ENCODE measurements at places on chromosomes 6 and 20.

DNA sequence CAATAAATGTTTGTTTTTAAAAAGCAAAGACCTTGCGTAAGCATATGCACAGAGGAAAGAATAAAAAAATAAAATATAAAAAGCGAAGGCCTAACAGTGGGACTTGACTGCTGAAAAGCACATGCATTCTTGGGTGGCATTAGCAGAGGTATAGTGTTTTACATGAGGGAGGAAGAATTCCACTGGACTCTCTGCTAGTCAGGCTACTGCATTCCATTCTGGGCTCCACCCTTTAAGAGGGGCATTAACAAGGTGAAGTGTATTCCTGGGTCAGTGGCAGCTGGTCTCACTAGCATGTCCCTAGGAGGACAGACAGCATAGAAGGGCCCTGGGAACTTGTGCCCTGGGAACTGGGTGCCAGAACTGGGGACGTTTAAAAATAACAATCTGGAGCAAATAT lies 134.1 kb downstream of the SOBP start:
- no peak for DNase-seq

DNA sequence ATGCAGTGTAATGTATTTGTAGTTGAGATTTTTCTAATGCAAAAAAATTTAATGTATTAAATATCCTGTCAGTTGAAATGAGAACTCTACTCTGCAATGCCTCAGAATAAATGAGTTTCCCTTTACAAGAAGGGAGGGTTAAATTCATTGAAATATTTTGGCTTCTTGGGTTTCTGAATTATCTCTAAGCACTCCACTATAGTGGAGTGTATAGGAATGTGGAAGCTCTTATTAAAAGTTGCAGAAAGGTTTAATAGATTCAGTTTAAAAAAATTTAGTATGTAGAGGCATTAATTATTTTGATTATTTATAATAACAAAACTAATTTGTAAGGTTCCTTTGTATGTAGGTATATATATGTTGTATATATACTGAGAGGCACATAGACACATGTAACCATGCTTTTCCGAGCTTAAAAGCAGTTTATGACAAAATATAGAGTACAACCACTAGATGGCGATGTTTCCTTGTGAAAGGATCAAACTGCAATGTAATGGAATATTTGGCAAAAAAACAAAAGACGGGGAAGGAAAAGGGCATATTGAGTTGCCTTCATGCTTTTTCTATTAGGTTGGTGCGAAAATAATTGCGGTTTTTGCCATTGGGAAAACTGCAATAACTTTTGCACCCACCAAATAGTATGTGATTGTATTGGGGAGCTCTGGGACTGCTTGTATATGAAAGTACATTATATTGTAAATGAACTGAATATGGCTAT lies 144.2 kb downstream of the MYO6 start:
- DNase-seq: no peak

GRCh38 chr20:48339190-48339985 lies 488.4 kb downstream of the PREX1 start:
- no peak for DNase-seq

DNA sequence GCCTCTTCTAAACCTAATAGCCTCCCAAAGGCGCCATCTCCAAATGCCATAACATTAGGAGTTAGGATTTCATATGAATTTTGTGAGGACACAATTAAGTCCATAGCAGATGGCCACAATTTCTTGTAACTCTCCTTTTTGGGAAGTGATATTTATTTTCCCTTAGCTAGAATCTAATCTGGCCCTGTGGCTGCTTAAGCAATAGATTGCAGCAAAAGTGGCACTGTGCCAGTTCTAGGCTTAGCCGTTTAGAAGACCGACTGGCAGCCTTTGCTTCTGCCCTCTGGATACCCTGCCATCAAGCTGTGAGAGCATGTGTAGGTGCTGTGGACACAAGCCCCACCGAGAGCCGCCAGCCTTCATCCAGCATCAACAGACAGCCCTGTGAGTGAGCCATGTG lies 15.9 kb upstream of the ADGB start:
- no peak for DNase-seq

DNA sequence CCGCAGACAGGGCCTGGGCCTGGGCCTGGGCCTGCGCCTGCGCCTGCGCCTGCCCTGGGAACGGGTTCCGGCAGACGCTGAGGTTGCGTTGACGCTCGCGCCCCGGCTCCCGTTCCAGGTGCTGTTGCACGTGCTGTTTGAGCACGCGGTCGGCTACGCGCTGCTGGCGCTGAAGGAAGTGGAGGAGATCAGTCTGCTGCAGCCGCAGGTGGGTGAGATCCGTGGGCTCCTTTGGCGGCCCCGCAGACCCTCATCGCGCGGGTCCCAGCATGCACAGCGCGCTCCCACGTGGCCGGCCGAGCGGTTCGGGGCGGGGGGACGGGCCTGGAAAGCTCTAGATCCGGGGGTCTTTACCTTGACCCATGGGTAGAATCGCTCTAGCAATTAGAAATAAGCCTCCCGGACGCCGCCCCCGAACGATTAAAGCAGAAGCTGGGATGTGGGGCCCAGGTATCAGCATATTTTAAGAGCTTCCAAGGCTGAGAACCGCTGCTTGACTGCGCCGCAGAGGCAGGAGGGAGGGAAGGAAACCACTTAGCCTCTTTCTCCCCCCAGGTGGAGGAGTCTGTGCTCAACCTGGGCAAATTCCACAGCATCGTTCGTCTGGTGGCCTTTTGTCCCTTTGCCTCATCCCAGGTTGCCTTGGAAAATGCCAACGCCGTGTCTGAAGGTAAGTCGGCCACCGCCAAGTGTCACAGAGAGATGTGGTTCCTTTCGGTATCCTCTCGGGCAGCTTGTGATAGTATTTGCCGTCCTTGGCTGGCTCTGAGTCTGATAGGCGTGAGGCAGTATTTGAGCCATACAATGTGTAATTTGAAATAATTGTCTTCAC lies 508 bp downstream of the NOP56 start:
- DNase-seq: no peak

GRCh38 chr6:149254253-149254652 lies 63.3 kb upstream of the TAB2 start:
- DNase-seq: no peak

DNA sequence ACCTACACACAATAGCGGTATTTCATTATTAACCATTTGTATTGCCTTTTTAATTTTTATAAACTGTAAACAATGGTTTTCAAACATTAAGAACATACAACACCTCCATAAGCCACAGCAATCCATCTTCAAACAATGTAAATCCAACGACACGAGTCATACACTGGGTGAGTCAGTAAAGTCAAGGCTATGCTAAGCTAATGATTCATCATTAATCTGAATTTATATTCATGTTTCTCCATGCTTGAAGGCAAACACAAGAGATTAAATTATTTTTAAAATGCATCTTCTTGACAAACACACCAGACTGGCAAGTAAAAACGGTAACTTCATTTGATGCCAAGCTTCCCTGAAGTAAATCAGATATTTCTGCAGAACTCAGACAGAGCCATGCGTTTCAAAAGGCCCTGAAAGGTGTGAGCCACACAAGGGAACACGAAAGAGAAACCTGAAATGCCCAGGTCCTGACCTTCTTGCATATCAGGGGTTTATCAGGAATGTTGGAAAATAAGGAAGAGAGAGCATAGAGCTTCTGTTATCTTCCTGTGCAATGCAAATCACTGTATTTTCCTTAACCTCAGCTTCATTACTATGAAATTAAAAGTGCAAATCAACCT lies 162.5 kb downstream of the ALDH8A1 start:
- no peak for DNase-seq

GRCh38 chr6:15996030-15996429 lies 132.9 kb upstream of the MYLIP start:
- DNase-seq: no peak

GRCh38 chr6:139490482-139490881 lies 116.0 kb upstream of the CITED2 start:
- DNase-seq: no peak

GRCh38 chr6:143135797-143136561 lies 75.3 kb downstream of the AIG1 start:
- no peak for DNase-seq

DNA sequence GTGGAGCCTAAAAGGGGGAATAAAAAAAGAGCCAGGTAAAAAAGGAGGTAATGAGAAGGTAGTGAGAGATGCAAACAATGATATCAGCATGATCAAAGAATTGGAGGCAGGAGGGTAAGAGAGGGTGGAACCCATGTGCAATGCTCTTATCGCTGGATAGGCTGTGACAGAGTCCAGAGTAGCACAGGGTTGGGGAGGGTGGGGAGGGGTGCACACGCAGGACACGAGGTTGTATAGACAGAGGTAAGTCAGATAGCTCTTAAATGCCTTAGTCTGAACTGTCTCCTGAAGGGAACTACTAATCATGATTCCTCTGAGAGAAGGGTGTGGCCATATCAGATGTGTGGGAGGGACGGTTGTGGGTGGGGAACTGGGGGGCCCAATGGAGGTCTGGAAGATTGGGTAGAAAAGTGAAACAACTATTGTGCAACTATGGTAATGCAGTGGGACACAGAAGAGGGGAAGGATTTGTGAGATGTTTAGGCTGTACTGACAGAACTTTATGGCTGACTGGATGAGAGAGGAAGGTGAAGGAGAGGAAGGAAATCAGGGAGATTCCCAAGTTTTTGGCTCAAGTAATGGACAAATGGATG lies 354.8 kb downstream of the BTBD9 start:
- no peak for DNase-seq

GRCh38 chr6:152379423-152379822 lies 257.7 kb downstream of the SYNE1 start:
- DNase-seq: no peak

- DNase-seq: no peak
Observed at GRCh38 chr6:38391626-38392579, 247.8 kb downstream of the BTBD9 start.

- DNase-seq: no peak
Observed at GRCh38 chr6:111592726-111593511, 12.8 kb downstream of the TRAF3IP2 start.

DNA sequence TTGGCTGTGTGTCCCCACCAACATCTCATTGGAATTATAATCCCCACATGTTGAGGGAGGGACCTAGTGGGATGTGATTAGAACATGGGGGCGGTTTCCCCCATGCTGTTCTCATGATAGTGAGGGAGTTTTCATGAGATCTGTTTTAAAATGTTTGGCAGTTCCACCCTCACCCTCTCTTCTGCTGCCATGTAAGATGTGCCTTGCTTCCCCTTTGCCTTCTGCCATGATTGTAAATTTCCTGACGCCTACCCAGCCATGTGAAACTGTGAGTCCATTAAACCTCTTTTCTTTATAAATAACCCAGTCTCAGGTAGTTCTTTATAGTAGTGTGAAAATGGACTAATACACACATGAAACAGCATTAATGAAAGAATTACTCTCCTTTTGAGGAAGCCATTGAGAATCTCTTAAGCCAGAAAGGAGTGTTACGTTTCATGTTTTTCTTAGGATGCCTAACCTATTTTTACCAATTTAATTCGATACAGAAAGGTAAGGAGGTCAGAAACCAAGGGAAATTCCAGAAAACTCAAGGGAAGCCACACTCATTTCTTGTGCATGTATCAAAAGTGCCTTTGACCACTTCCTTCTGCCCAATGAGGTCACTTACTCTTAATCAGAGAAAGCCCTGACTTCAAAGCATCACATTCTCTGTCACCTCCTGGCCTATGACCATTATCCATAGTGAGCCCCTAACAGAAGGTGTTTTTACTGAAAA lies 24.7 kb upstream of the HINT3 start:
- no peak for DNase-seq

DNA sequence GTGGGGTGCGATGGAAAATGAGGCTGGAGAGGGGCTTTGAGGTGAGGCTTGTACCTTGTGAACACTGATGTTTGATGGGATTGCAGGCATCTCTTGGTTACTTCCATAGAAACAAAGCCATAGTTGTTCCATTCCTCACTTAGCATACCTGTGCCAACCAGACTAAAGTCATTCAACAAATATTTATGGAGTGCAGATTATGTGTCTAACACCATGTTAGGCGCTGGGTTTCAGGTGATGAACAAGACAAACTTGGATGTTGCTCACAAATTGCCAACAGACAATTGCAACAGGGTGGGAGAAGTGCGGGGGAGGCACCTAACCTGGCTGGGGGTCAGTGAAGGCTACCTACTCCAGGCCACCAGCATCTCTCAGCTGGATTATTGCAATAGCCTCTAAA lies 1.5 kb downstream of the TTPAL start:
- DNase-seq: no peak

DNA sequence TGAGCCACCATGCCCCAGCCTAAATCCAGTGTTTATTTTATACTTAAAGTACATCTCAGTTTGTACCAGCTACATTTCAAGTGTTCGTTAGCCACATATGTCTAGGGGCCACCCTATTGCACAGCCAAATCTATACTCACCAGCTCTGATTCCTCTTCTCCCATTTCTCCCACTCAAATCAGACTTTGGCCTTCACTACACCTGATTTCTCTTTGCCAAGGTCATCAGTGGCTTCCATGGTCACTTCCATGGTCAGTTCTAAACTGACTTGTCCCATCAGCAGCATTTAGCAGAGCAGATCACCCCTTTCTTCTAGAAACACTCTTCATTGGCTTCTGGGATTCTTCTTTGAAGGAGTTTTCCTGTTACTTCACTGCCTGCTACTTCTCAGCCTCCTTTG lies 14.1 kb downstream of the GHRH start:
- DNase-seq: no peak

GRCh38 chr6:127342296-127342945 lies 988 bp downstream of the ECHDC1 start:
- DNase-seq: no peak

DNA sequence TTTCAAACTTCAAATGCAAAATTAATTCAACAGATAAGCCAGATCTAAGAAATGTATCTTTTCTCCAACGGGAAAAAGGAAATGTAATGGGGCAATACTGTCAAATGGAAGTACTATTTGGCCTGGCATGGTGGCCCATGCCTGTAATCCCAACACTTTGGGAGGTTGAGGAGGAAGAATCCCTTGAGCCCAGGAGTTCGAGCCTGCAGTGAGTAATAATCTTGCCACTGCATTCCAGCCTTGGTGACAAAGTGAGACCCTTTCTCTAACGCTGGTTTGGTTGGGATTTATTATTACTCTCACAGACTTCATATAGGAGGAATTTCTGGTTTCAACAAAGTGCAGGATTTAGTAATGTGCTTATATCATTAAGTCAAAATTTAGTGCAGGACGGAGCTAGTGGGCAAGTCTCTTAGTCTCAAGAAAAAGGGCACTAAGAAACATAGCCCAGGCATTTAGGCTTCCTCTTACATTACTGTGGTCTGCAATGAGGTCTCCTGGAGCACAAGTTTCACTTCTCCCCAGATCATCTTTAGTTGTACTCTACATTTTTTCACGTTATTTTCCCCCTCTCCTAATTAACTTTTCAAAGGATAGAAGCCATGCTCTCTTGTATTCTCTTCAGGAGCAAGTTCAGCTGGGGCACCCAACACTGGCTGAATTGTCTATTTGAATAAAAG lies 23.1 kb downstream of the TRIM27 start:
- no peak for DNase-seq

GRCh38 chr6:162726947-162727321 lies 632 bp downstream of the PRKN start:
- no peak for DNase-seq

GRCh38 chr6:137904822-137905617 lies 38.0 kb downstream of the TNFAIP3 start:
- DNase-seq: no peak
